Activated CD8-positive, alpha-beta T cell treated with anti-CD3 and anti-CD28 coated beads for 36 hours (primary cell): ENCODE measurements at places on chromosomes 2 and 18.

- DNase-seq, result no peak
These were observed 76.1 kb upstream of the KCTD1 start for GRCh38 chr18:26624443-26624842.

- DNase-seq, result no peak
These were observed 18.1 kb downstream of the GPC1 start for GRCh38 chr2:240453461-240454105.

GRCh38 chr2:228798458-228799207 lies 472.5 kb downstream of the PID1 start:
- no peak for DNase-seq

DNA sequence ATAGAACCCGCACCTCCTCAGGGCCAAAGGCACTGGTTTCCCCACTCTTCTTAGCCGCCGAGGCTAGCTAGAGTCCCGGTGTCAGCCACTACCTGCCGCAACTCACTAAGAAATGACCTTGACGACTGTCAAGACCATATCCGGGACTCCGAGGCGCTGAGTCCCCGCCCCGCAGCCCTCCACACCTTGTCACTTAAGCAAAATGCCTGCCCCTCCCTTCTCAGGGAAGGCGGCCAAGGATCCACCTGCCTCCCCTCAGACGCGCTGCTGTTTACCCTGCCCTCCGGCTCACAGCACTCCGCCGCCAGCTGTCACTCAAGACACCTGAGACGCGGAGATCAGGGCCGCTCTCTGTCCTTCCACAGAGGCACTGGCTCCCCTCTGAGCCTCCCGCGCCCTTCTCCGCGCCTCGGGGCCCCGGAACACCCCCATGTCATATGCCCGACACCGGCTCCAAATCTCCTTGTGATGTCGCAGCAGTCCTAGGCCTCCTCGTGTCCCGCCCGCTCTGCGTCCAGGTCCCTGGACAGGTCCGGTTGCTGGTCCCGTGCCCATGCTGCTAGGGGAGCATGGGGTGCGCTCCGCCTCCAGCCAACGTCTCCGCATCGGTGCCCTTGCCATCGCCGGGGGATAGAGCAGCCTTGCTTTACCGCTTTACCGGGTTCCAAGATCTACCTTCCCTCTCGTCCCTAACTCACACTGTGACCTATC lies 32.5 kb upstream of the REG3G start:
- DNase-seq, result no peak

- no peak for DNase-seq
These were observed 130.0 kb downstream of the CPS1 start for GRCh38 chr2:210686401-210686800.
